ENCODE measurements at places on chromosomes 16 and 17.

DNA sequence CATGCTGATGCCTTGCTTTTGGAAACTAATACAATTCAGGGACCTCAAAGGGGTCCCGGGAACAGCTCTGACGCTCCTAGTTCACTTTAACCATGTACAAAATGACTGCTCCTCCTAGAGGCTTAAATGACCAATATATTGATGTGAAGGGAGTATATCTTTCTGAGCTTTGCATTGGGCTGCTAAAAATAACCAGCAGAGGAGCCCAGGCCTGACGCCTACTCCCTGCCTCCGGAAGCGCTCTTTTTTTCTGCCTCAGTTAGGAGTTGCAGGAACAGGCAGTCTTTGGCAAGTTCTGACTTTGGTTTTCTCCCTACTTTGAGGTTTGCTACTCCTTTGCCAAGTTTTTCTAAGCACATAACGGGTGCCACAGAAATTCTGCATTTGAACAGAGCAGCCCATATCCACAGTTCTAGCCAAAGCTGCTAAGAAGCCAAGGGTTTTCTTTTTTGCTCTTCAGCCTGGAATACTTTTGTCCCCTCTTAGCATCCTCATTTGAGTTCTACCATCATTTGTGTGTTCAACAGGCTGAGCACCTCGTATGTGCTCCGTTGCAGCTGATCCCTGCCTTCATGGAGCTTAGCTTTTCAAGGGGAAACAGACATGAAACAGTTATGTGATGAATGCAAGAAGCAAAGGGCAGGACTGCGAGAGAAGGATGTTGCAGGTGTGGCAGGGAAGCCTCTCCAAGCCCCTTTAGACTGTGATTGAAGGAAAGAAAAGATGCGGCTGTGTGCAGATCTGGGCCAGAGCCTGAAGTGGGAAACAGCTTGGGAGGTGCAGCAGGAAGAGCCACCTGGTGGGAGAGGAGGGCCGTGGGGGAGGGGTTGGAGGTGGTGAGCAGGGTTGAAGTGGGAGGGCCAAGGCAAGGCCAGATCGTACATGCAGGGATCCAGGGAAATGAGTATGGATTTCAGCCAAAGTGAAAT lies 2.8 kb upstream of the NAGPA start:
- no peak for DNase-seq

DNA sequence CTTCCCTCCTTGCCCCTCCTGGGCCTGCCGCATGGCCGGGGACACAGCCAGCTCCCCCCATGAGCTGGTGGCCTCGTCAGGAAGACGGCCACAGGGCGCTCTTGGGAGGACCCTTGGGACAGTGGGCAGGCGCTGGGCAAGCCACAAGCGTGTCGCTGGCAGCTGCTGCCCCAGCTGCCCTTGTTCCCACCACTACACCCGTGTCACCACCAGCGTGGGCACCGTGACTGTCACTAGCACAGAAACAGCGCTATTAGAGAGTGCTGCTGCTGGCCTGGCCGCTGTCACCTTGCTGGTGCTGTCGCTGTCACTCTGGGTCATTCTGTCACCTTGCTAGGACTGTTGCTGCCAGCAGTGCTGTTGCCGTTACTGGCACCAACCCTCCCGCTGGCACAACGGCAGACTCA lies 47.2 kb downstream of the ZFPM1 start:
- no peak for DNase-seq

GRCh38 chr17:30113213-30113612 lies 3.4 kb upstream of the NSRP1 start:
- DNase-seq: no peak

- DNase-seq: no peak
These were observed at the start of gene PROCA1 for GRCh38 chr17:28711723-28712031. TSS of gene PROCA1 (minus strand) at chr17:28711888. CDS start at chr17:28711660, 228 bp downstream.

DNA sequence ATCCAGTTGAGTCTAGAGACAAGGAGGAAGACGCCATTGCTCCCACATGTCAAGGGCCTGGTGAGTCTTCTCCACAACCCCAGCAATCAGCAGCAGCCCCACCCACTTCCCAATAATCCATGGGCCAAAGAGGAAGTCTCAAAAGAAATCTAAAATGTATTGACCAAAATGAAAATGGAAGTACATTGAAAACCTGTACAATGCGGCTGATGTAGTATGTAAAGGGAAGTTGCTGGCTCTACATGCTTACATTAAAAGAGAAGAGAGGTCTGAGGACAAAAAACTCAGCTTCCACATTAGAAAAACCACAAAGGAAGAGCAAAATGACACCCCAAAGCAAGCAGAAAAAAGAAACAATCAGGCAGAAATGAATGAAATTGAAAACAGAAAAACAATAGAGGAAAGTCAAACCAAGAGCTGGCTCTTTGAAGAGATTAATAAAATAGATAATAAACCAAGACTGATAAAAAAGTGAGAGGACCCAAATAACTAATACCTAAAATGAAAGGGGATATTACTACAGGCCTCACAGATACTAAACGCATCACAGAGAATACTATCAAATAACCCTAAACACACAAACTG lies 100.6 kb upstream of the METRNL start:
- no peak for DNase-seq

GRCh38 chr16:72256398-72257066 lies 84.6 kb upstream of the PMFBP1 start:
- DNase-seq: no peak

GRCh38 chr16:557463-558297 lies 2.5 kb upstream of the PRR35 start:
- no peak for DNase-seq

GRCh38 chr16:56618138-56618537 lies 7.4 kb upstream of the MT1E start:
- DNase-seq: no peak

GRCh38 chr16:57906382-57907316 lies 64.3 kb downstream of the CNGB1 start:
- DNase-seq: peak; percentile 29

DNA sequence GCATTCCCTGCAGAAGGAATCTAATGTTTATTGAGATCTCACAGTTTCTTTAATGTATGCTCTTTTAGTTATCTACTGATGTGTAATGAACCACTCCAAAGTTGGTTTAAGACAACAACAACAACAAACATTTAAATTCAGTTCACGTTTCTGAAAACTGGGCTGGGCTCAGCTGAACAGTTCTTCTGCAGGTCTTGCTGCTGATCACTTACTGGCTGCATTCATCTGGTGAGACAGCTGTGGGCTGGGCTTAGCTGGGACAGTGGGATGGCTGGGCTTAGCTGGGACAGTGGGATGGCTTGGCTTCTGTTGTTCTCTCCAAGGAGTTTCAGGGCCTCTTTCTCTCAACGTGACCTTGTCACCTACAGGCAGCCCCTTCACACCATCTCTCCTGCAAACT lies 544.3 kb upstream of the CDH5 start:
- DNase-seq: no peak

DNA sequence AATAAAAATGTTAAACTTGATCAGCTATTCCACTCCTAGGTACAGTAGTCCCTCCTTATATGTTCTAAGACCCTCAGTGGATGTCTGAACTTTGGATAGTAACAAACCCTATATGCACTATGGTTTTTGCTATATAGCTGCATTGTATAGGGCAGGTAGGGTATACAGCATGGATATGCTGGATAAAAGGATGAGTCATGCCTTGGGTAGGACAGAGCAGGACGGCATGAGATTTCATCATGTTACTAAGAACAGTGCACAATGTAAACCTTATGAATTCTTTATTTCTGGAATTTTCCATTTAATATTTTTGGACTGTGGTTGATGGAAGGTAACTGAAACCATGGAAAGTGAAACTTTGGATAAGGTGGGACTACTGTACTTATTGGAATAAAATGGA lies 235.1 kb downstream of the CEP112 start:
- DNase-seq: no peak

DNA sequence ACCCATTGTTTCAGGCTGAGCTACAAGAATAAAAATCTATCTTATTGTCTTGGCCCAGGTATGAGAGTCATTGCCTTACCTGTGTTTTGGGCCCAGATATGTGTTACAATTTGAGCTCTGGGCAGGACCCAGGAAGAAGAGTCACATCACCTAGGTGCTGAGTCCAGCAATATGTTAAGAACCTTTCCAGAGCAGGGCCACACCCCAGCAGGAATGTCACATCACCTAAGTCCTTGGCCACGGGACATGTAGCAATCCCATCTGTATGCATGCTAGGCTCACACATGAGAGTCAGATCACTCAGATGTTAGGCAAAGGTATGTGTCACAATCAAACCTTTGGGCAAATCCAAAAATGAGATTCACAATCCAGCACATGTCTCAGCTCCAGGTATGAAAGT lies 2103.5 kb downstream of the TP53TG3F start:
- no peak for DNase-seq

All from GM12892 (cell line).